ENCODE measurements at places on chromosomes 4 and X. TPM values are rescaled to one million over a fixed set of nuclear protein-coding genes. Genes with fewer than 3 reads are reported as not detected.

Gene TBC1D8B
- 10.4 TPM for total RNA-seq

Gene HCFC1
- 56.9 TPM for total RNA-seq

Gene GPR143
- 3.3 TPM for total RNA-seq

Gene FHL1
- 43.4 TPM for total RNA-seq

Gene ADH7
- not detected for total RNA-seq

Gene IL3RA
- total RNA-seq, result 10.1 TPM
